ENCODE measurements at places on chromosomes 5 and 9. TPM values are rescaled to one million over a fixed set of nuclear protein-coding genes. Genes with fewer than 3 reads are reported as not detected.

The TICAM2 gene
- total RNA-seq = 1.1 TPM

The PHF24 gene
- total RNA-seq = 0.67 TPM

The EIF4E1B gene
- total RNA-seq = not detected

The SCGB3A2 gene
- not detected for total RNA-seq

The SPTLC1 gene
- 41.8 TPM for total RNA-seq

The NUTM2F gene
- total RNA-seq = not detected

The PKN3 gene
- total RNA-seq = 4.5 TPM

The FBXL7 gene
- 16.6 TPM for total RNA-seq

The CD180 gene
- 0.26 TPM for total RNA-seq

The CSNK1A1 gene
- total RNA-seq = 171 TPM

The RNF145 gene
- 18.1 TPM for total RNA-seq

The ZNF879 gene
- 6.9 TPM for total RNA-seq
